ENCODE measurements at places on chromosomes 6 and 20.

- no peak for DNase-seq
These were observed 234.7 kb upstream of the ECI2 start for GRCh38 chr6:4370066-4370465.

GRCh38 chr6:135566311-135567068 is 69.0 kb upstream of the AHI1 start:
- DNase-seq = no peak

DNA sequence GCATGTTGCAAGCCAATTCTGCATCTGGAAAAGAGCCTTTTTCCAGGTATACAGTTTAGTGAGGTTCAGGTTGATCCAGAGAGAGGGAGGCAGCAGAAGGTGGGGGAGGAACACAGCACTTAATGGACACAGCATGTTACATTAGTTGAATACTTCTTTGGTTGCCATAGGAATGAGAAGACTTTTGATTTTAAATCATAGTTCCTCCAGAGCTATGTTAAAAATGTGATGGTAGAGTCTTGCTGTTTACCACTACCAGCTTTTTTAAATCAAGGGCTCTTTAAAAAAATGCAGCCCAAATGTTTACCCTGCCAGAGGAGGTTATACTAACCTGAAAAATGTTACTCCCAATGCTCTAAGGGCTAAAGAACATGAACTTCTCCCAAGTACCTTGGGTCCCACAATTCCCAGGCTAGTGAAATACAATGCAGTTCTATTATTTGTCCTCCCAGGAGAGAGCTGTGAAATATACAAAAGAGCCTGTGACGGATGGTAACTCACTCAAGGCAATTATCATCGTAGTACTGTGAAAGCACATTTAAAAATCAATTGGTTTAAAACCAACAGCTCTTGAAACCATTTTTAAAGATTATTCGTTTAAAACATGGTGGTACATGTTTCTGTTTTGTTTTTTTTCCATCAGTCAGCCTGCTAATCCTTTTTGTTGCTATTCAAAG is 6.9 kb upstream of the PHACTR1 start:
- DNase-seq = no peak

DNA sequence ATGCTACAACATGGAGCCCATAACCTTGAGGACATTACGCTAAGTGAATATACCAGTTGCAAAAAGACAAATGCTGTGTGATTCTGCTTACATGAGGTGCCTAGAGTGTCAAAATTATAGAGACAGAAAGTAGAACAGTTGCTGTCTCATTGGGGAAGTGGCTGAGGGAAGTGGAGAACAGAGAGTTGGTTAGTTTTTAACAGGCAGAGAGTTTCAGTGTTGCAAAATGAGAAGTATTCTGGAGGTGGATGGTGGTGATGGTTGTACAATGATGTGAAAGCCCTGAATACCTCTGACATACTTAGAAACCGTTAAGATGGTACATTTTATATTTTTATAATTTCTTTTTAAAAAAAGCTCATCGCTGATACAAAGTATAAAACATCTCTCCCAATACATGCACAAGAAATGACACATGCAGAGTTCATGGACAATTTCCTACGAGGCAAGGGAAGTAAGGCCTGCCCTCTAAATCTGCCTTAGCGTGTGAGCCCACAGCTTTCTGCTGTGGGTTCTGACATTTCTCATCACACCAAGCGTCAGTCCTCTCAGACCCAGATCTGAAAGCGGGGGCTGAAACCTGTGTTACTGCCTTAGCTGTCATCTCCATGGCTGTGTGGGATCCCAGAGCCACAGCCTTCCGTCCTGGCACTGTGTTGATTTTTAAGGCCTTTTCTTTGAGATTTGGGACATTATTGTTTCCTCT is 126.0 kb downstream of the RNASET2 start:
- no peak for DNase-seq

- DNase-seq = no peak
These were observed 58.6 kb downstream of the SNAI1 start for GRCh38 chr20:50041246-50041873.

- no peak for DNase-seq
These were observed 25.8 kb downstream of the SLC2A12 start for GRCh38 chr6:134026597-134026996.

DNA sequence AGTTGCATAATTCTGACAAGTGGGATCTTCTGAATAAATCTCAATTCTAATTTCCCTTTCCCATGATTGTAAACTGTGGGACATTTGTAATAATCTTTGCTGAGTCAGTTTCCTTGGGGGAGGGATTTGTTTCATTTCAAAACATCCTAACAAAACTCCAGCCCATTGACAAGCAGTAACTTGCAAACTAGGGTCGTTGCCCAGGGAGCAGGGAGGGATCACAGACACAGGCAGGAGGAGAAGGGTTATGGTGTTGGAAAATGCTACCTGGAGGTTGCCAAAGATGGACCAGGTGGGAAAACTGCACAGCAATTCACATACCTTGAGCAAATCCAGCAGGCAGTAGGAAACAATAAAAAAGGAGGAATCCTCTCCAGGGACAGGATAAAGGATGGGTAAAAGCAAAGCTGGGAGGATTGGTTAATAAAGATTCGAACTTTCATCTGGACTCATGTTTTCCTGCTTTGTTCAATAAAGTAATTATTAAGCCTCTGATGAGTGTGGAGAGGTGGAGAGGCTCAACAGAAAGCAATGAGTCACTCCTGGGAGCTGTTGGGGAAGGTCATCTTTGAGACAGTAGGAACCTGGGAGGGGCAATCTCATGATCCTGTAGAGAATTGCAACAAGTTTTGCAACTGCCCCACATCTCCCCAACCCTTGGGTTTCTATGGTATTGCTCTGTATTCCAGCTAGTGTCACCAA is 87.3 kb upstream of the AKIRIN2 start:
- no peak for DNase-seq

- DNase-seq = no peak
These were observed 96.1 kb downstream of the NUS1 start for GRCh38 chr6:117771403-117771802.

DNA sequence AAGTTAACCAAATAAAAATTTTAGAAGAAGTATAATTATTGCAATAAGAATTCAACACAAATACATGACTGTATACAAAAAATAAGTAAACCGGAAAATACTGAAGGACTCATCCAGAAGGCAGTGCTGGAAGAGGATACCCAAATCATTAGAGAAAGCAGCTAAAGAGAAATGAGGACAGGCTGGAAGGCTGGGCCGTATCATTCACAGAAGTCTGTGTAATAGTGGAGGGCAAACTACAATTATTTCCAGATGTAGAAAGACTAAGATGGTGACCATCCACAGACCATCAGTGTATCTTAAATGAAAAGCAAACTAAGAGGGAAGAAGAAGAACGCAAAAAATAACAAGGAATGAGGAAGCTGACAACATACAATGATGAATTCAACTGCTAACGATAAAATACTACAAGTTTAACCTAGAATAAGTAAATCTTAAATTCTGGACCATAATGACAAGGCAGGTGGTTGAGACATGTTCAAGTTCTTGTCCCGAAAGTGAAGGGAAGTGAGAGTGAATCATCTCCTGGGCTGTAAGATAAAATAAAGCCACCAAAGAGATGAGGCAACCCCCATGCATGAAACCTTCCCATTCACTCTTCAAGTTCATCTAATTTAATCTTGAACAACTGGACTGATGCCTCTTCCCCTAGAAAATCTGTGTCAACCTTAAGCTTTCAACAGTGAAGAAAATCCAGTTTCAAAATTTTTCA is 71.5 kb downstream of the SLC23A2 start:
- no peak for DNase-seq

DNA sequence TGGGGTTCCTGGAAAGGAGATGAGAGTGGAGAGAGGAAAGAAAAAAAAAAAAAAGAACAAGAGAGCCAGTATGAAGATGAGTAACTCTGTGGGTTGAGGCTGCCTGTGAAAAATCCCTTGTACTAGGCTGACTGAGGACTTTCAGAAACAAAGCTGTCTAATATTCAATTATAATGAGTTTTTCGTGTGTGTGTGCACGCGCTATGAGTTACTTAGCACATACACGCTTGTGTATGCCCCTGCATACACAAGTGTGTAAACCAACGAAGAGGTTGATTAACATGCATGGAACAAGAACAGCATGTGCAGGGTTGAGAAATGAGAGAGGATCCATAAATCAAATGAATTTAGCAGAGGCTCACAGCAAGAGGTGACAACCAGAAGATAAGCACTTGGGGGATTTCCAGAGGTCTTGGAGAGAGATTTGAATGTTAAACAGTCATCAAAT is 4.8 kb upstream of the RBPJL start:
- DNase-seq = no peak

DNA sequence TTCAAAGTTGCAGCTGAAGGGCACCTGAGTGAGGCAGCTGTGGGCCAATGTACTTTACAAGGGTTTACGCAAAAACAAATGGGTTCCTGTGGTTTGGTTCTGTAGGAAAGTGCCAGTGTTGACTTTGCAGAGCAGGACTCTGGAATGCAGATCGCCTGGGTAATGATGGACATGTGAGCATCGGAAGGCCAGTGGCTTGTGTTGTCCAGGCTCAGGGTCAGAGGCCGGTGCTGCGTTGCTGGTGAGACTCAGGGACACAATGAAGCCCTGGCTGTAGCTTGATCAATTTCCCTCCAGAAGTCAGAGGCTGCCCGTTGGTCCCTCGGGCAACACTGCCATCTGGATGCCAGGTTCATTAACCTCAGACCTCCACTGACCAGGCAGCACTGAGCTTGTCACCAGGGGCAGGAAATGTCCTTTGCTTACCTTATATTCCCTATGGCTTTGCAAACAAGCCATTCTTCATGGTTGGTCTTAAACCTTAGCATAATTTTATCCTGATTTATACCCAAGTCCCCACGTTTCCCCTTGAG is 753.4 kb downstream of the QKI start:
- no peak for DNase-seq

GRCh38 chr6:8195714-8196102 is 93.4 kb upstream of the EEF1E1 start:
- no peak for DNase-seq

GRCh38 chr6:4366635-4367395 is 231.4 kb upstream of the ECI2 start:
- DNase-seq = no peak

DNA sequence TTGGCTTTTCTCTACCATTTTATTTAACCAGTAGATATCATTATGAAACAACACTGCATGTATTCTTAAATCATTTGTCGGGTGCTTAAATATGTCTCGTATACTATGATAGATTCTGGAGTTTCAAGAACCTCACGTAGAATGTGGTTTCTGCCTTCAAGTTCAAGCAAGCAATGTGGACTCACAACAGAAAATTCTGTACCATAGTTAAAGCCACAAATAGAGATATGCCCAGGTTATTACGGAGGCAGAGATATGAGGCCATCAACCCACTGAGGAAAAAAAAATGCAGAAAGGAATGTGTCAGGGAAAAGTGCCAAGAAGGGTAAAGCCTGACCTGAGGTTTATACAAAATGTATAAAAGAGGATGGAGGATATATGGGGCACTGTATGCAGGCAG is 109.9 kb downstream of the GFRAL start:
- DNase-seq = no peak

- DNase-seq = no peak
These were observed 49.8 kb downstream of the GRIK2 start for GRCh38 chr6:101443315-101443714.

DNA sequence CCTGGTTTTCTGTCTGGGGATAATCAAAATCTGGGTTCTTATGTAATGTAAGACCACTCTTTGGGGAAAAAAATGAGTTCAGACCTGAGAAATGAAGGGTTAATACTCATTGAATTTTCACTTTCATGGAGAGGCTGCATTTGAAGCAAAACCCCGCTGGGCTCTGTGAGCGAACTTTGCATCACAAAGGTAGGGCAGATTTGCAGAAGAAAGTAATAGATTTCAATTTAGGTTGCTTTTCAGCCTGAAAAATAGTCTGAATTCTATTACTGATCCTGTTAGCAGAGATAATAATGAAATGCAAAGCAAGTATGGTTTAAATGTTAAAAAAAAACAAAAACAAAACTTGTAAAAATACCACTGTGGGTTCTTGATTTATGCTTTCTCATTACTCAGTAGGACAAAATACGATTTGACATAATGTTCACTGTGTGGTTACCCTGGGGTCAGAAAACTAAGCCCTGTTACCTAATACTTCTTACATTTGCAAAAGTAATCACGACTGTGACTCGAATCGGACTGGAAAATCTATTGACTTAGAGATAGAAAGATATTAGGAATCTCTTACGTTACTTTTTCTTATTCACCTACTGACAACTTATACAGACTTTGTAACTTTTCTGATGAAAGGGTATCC is 72.2 kb downstream of the UST start:
- DNase-seq = no peak

- DNase-seq = no peak
These were observed 66.2 kb upstream of the PHACTR2 start for GRCh38 chr6:143611580-143611979.

DNA sequence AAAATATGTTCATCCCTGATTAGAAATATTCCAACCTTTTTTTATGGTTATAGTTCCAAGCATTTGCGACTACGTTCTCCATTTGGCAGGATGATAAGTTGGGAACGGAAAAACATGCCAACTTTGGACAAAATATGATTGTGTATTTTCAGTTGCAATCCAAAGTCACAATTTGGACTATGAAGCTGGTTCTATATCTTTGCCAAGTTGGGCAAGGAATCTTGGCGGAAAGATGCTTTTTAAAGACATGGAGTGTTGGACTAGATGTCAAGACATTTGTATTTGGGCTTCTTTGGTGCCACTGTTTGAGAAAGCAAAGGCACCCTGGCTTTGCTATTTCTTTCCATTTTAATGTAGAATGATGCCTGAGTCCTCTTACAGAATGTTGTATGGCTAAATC is 33.3 kb upstream of the JAG1 start:
- DNase-seq = no peak

- no peak for DNase-seq
These were observed 21.4 kb upstream of the CITED2 start for GRCh38 chr6:139395891-139396301.

DNA sequence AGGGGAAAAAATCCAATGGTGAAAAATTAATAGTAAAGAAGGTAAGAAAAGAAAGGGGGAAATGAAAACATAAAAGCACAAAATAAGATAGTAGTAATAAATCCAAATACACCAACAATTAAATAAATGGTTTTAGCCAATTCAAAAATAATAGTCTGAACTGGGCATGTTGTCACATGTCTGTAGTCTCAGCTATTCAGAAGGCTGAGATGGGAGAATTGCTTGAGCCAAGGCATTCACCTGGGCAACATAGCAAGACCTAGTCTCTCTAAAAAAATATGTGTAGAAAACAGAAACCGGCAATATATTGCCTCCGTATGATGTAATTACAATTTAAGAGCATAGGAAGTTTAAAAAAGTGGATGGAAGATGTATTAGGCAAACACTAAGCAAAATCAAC is 311.3 kb upstream of the FERMT1 start:
- DNase-seq = no peak

DNA sequence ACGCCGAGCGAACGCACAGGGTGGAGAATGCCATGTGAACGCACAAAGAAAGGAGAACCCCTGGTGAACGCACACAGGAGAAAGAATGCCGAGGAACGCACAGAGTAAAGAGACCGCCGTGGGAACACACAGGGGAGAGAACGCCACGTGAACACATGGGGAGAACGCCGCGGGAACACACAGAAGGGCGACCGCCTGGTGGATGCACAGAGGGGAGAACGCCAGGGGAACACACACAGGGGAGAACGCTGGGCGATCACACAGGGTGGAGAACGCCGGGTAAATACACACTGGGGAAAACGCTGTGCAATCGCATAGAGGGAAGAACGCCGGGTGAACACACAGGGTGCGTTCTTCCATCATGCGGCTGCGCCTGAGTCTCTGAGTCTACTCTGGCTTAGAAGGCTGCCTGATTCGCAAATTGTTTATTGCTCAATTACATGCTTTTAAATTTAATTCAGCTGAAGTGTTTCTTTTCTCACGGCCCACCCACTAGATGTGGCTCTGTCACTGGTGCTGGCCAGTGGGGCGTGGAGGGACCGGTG is 54.1 kb downstream of the RNASET2 start:
- DNase-seq = no peak
